Breast epithelium (tissue), 4 donors: ENCODE measurements at places on chromosomes 4 and X. TPM values are rescaled to one million over a fixed set of nuclear protein-coding genes. Genes with fewer than 3 reads are reported as not detected.
A peak's percentile ranks its signal among the peaks of the same experiment; 100 is the strongest.

The TCP11X2 gene
- not detected for total RNA-seq

The BRS3 gene
- total RNA-seq, result not detected

DNA sequence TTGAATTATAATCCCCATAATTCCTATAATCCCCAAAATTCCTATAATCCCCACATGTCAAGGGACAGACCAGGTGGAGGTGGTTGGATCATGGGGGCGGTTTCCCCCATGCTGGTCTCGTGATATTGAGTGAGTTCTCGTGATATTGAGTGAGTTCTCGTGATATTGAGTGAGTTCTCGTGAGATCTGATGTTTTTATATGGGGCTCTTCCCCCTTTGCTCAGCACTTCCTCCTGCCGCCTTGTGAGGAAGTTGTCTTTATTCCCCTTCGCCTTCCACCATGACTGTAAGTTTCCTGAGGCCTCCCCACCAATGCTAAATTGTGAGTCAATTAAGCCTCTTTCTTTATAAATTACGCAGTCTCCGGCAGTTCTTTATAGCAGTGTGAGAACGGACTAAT, 36.6 kb upstream of the GPR78 start:
- no peak overlapping the region for H3K27ac ChIP-seq
- no peak overlapping the region for H3K4me3 ChIP-seq
- H3K4me1 ChIP-seq, result no peaks in the 10 kb centered on the region
- H3K27me3 ChIP-seq, result no peaks in the 10 kb centered on the region

The SYNPO2 gene
- total RNA-seq, result 52.7 TPM

The NKX1-1 gene
- not detected for total RNA-seq

GRCh38 chr4:13580036-13580435, 35.7 kb upstream of the NKX3-2 start:
- H3K27me3 ChIP-seq, result no peaks in the 10 kb centered on the region
- no peaks in the 10 kb centered on the region for H3K36me3 ChIP-seq
- H3K4me3 ChIP-seq, result no peak overlapping the region
- no peaks in the 10 kb centered on the region for H3K4me1 ChIP-seq

GRCh38 chrX:120614816-120615215, 10.9 kb downstream of the MCTS1 start:
- H3K36me3 ChIP-seq, result no peaks in the 10 kb centered on the region
- no peak overlapping the region for H3K4me3 ChIP-seq
- H3K27ac ChIP-seq, result no peak overlapping the region
- H3K27me3 ChIP-seq, result no peaks in the 10 kb centered on the region
- no peak for DNase-seq

The DOK7 gene
- not detected for total RNA-seq

DNA sequence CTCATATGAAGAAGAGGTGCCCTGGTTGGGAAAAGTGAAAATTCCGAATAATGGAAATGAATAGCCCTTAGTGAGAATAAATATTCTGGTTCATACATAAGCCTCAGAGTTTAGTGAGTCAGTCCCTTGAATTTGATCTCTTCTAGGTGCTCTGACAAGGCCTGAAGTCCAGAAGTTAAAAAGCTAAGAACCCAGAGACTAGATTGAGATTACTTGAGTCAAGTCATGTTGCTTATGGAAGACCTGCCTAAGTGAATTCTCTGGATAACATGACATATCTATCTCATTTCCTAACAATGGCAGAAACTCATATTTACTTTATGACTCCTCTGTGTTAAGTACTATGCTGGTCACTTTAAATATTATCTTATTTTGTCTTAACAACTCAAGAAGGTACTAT, 10.5 kb upstream of the PRSS48 start:
- no peaks in the 10 kb centered on the region for H3K36me3 ChIP-seq
- no peak overlapping the region for H3K4me3 ChIP-seq
- H3K27me3 ChIP-seq, result no peaks in the 10 kb centered on the region
- no peaks in the 10 kb centered on the region for H3K4me1 ChIP-seq

DNA sequence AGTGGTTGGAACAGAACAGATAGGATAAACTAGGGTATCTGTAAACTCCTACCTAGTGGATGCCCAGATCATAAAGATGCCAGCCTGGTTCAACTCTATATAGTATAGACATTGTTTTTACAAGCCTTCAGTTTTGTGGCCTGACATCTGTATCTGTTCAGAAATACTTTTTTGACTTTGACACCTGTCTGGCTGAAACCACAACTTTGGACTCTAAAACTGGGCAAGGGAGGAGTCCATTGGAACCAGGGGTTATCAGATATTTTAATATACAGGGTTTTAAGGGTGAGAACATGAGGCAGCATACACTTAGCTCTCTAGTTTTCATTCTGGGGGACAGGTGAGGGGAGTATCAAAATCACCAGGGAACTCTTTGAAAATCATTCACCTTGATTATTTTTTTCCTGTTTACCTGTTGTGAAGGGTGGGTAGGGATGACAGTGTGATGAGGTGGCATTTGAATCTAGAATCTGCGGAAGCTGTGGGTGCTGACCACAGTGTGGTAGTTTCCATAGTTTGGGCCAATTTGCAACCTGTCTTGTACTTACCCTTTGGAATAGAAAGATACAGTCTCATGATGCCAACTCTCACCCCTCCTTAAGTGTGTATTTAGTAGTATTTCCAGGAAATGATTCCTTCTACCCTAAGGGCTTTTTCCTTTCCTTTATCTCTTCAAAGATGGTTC, 20.6 kb downstream of the GAB1 start:
- no peaks in the 10 kb centered on the region for H3K36me3 ChIP-seq
- peak overlapping the region; percentile 85 for H3K27ac ChIP-seq
- peaks cover 3% of the 10 kb centered on the region for H3K4me1 ChIP-seq
- H3K4me3 ChIP-seq, result no peak overlapping the region
- no peaks in the 10 kb centered on the region for H3K27me3 ChIP-seq

GRCh38 chr4:15234116-15234855, 193.5 kb upstream of the C1QTNF7 start:
- DNase-seq, result no peak
- no peaks in the 10 kb centered on the region for H3K27me3 ChIP-seq
- no peaks in the 10 kb centered on the region for H3K4me1 ChIP-seq
- H3K4me3 ChIP-seq, result no peak overlapping the region
- H3K36me3 ChIP-seq, result no peaks in the 10 kb centered on the region
- H3K27ac ChIP-seq, result peak overlapping the region; percentile 25

DNA sequence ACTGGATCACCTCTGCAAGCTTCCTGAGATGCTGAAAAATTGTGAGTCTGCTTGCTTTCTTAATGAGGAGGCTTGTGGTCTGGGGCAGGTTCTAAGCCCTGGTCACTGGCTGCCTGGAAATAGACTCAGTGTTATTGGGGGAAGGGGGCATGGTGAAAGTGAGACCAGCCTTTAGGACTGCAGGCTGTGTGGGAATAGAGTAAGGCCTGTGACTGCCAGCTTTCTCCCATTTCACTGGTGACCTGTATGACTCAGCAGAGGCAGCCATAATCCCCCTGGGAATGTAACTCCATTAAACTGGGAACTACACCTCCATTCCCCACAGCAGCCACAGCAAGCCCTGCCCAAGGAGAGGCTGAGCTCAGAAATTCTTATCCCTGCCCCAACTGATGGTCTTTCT, 55.9 kb upstream of the IL15 start:
- H3K27ac ChIP-seq, result no peak overlapping the region
- H3K36me3 ChIP-seq, result no peaks in the 10 kb centered on the region
- H3K4me3 ChIP-seq, result no peak overlapping the region

The PPARGC1A gene
- 6.1 TPM for total RNA-seq

The AGTR2 gene
- total RNA-seq, result not detected

GRCh38 chr4:150219841-150220240, 141.6 kb downstream of the DCLK2 start:
- H3K27ac ChIP-seq, result peak overlapping the region; percentile 4
- no peak for DNase-seq

- no peaks in the 10 kb centered on the region for H3K36me3 ChIP-seq
- H3K4me1 ChIP-seq, result no peaks in the 10 kb centered on the region
- H3K4me3 ChIP-seq, result no peak overlapping the region
Observed at GRCh38 chr4:137572647-137573046, 40.4 kb upstream of the PCDH18 start.
